Sigmoid colon (tissue), 7 donors: ENCODE measurements at places on chromosomes 6 and 20. TPM values are rescaled to one million over a fixed set of nuclear protein-coding genes. Genes with fewer than 3 reads are reported as not detected.

The HNF4A gene
- 1.1 TPM for total RNA-seq

The SIGLEC1 gene
- 9.9 TPM for total RNA-seq

The SLCO4A1 gene
- total RNA-seq = 5.1 TPM

The THBS2 gene
- total RNA-seq = 59.0 TPM

The PTK6 gene
- total RNA-seq = not detected

The UST gene
- total RNA-seq = 35.2 TPM

- DNase-seq = no peak
Measured at GRCh38 chr6:117840541-117840983, 66.5 kb upstream of the SLC35F1 start.

GRCh38 chr6:20377623-20378265 is 23.9 kb upstream of the E2F3 start:
- no peak for DNase-seq

- no peak for DNase-seq
Measured at GRCh38 chr6:139416146-139416545, 41.7 kb upstream of the CITED2 start.

DNA sequence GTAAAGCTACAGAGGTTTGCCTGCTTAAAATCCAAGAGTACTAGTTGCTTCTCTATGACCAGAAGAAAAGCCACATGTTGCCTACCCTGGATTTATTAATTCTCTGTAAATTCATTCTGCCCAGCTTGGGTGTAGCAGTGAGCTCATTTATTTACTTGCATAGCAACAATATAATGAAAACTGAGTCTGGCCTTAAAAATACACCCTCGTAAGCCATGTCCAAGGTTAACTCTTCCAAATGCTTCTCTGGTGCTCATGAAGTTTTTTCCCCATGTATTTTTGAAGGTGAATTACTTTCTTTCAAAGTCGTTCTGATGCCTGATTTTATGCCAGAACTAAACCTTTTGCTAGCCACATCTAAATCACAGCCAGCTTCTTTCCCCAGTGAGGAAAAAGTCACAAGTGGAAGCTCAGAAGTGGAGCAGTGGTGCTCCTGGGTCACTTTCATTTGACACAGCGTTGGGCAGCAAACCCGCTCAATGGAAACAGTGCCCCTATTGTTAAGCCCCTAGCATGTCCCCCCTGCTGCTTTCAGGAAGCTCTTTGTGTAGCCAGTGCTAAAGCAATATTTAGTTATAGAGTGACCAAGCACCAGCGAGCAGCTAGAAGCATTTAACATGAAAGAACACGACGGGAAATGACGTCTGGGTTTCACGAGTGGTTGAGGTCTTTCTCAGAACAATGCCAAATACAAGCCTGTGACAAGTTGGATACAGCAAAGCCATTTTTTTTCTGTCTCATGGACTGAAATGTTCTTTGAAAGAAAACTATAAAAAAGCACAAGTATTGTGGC is 29.8 kb downstream of the NEDD9 start:
- no peak for DNase-seq

GRCh38 chr6:153092082-153093013 is 38.7 kb downstream of the RGS17 start:
- no peak for DNase-seq

DNA sequence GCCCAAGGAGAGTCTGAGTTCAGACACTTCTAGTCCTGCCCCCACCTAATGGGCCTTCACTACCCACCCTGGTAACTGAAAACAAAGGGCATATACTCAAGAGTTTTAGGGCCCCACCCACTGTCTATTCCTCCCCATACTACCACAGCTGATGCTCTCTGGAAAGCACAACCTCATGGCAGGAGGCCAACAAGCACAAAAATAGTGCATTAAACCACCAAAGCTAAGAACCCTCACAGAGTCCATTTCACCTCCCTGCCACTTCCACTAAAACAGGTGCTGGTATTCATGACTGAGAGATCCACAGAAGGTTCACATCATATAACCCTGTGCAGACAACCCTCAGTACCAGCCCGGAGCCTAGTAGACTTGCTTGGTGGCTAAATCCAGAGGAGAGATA is 132.1 kb upstream of the ADGRB3 start:
- DNase-seq = no peak

DNA sequence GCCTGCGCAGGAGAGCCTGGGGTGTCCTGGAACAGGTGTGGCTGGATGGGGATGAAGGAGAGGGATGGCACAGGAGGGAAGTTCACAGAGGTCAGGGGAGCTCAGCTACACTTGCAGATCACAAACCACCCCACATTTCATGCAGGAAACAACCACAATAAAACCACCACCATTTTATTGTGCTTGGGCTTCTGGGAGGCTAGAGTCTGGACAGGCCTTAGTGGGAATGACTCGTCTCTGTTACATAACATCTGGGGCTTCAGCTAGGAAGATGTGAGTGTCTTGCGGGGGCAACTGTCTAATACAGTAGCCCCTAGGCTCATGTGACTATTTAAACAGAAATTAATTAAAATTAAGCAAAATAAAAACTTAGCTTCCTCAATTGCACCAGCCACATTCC is 33.4 kb downstream of the SNX5 start:
- no peak for DNase-seq

GRCh38 chr6:14775528-14775927 is 470.3 kb upstream of the JARID2 start:
- no peak for DNase-seq

DNA sequence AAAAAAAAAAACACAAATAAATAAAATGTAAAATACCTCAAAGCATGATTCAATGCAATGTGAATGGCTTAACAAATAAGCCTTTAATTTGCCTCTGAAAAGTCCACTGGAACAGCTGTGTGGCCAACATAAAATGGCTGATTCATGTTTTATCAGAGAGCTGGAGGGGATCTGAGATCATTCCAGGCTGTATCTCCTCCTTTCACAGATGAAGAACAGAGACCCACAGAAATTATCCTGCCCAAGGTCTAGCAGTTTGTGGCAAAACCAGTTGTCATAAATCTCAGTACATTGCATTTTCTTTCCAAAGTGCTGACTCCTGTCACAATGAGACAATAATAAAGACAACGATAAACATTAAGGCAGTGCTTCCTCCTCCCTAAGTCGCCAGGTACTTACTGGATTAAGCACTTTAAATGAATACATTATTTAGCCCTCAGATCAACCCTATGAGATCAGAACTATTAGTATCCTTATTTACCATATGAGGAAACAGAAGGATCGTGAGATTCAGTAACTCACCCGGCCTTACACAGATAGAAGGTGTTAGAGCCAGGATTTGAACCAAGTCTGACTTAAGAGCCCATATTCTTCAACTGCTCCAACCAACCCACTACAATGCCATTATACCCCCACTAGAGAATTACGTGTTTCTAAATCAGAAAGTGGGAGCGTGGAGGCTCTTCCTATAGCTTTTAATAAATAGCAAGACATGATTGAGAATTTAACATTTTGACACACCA is 118.3 kb downstream of the KIF13A start:
- no peak for DNase-seq

GRCh38 chr6:20402092-20402341 is 338 bp downstream of the E2F3 start:
- no peak for DNase-seq

DNA sequence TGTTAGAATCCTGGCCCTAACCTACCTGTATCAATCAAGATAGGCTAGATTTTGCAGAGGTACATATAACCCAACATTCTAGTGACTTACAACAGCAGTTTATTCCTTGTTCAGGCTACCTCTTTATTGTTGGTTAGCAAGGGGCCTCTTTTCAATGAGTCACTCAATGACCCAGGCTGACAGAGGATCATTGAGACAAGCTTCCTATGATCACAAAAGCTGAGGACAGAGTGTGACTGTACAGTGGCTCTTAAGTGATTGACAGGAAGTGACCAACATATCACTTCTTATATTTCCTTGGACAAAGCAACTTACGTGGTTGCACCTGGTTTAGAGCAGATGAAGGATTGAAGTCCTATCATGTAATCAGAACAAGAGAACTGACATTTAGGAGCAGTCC is 740.9 kb downstream of the FRK start:
- no peak for DNase-seq
